ENCODE measurements at places on chromosomes 1 and 21.

- no peak for DNase-seq
Observed at GRCh38 chr1:7596126-7596965, 174.8 kb upstream of the VAMP3 start.

DNA sequence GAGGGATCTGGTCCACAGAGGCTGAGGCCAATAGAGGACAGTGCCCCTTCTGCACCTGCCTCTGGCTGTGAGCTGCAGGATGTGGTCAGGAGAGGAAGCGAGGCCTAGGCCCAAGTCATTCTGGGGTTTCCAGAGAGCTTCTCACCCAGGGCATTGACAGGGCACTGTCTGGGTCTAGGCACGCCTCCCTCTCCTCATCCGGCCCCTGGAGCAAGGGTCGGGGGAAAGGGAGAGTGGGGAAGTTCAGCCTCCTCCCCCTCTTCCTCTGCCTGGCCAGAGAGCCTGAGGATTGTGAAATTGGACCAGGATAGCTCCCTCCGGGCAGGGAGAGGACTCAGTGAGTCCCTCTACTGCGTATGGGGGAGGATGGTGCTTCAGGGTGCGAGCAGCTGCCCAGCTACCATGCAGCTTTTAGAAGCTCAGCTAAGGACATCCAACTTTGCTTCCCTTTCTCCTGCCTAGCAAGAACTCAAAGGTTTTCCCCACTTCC is 6.3 kb upstream of the INAVA start:
- no peak for DNase-seq

- DNase-seq = no peak
Observed at GRCh38 chr1:12604114-12604874, 13.7 kb downstream of the DHRS3 start.

GRCh38 chr1:215833941-215834729 is 267.0 kb downstream of the KCTD3 start:
- no peak for DNase-seq

DNA sequence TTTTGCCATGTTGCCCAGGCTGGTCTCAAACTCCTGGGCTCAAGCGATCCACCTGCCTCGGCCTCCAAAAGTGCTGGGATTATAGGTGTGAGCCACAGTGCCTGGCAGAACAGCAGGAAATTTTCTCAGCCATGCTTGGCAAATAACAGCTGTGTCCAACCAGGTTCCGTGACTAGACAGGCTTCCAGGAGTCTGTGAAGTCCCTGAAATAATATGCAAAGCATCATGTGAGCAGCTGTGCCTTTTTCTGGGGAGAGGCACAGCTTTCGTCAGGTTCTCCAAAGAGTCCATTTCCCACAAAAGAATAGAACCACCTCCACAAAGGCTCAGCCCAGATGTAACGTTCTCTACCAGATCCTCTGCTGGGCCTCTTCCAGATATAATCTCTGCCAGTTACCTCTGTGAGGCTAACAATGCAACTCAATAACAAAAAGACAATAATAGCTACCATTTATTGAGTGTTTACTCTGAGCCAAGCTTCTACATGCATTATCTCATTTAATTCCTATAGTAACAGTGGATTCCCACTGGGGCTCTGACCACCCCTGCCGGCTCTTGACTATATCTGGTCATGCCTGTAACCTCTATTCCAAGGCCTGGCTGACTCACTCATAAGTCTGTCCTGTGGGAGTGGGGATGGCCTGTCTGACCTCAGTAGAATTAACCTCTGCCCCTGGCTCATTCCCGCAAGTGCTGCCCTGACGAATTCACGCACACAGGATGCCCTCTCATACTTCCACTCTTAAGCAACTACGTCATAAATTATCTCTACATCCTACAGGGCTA is 4.0 kb upstream of the NKAIN1 start:
- DNase-seq = no peak

DNA sequence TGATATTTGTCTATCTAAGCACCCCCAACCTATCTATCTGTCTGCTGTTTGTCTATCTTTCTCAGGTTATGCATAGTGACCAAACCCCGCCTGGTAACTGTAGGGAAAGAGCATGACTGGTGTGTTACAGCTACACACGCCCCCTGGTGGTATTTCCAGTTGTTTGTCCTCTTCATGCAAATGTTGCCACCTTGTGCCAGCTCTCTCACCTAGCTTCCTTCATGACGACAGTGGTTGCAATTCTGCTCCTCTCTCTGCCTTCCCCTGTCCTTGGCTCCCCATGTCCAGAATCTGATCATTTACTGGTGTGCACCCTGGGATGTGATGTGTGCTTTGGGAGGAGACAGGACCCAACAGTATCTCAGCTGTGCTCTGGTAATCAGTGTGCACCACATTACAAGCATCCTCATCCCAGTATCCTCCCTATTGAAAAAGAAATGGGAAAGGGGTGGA is 8.1 kb upstream of the INKA2 start:
- DNase-seq = peak; percentile 57

DNA sequence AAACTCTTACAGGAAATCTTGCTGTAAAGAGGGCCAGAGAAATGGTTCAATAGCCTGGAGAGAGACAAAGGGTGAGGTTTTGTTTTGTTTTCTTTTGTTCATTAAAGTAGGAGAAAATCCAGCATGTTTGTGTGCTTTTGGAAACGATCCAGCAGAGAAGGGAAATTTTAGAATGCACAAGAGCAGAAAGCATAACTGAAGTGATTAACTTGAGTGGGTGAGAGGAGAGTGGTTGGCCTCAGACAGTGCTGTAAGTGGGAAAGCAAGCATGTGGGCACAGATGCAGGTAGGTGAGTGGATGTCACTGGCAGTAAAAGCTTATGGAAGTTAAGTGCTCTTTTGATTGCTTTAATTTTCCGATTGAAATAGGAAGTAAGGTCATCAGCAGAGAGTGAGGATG is 50.2 kb downstream of the EEIG2 start:
- DNase-seq = no peak

- no peak for DNase-seq
Observed at GRCh38 chr1:221392453-221392852, 349.4 kb downstream of the DUSP10 start.

DNA sequence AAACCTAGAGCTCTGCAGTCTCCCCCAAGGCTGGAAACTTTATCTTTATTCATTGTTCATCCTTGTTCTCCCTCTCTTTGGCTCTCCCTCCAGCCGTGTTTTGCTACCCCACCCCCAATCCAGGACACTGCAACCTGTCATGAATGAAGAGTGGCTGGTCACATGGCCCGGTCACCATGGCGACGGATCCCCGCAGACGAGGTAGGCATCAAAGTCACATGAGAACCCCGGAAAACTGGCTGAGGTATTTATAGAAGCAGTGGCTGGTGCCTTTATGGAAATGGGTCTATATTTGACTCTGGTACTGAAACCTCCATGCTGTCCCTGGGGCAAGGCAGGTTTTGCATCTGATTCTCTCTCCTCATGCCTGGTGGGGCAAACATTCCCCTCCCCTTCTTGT is 13.4 kb upstream of the SLC6A17 start:
- DNase-seq = peak; percentile 84

GRCh38 chr1:201421041-201421440 is 489 bp downstream of the TNNI1 start:
- DNase-seq = no peak

DNA sequence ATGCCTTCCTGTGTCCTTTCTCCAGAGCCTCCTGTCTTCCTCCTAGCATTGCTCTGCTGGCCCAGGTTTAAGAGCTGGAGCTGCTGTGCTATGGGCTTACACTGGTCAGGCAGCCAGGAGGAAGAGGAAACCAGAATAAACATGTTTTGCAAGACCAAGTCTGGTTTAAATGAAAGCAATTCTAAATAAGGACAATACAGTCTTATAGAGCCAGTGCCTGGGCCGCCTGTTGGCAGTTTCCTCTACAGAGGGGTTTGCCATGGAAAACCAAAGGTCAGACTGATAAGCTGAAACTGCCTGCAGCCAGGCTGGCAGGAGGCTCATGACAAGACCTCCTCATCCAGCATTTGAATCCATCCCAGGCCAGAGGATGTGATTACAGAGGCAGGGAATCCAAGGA is 92.9 kb upstream of the FGGY start:
- no peak for DNase-seq

DNA sequence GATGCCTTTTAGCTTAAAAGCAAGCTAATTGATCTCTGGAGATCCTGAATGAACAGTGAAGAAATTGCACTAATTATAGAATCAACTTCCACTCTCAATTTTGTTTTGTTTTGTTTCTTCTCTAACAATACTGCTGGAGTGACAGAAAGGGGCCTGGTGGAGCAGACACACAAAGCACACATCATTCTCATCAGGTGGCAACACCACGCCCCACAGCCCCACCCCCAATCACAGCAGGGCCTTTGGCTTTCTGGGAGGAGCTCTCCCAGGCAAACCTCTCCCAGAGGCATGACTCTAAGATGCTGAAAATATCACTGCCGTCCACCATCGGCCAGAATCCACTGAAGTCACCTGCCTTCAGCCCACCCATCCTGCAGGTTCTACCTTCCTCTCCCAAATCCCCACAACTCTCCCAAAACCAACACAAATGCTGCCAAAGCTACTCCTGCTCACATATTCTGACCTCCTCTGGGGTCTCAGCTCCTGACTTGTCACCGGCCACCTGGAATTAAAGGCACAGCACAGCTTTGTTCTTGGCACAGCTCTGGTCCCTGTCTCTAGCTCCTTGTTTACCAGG is 120.7 kb downstream of the GRIK3 start:
- DNase-seq = peak; percentile 58

- peak; percentile 84 for DNase-seq
Observed at GRCh38 chr1:180213401-180214170, 16.5 kb upstream of the LHX4 start.

- no peak for DNase-seq
Observed at GRCh38 chr1:156804572-156805243, 11.9 kb downstream of the SH2D2A start.

- DNase-seq = no peak
Observed at GRCh38 chr1:72285074-72285425, 2.7 kb upstream of the NEGR1 start.

GRCh38 chr1:218529646-218530300 is 184.6 kb downstream of the TGFB2 start:
- no peak for DNase-seq

DNA sequence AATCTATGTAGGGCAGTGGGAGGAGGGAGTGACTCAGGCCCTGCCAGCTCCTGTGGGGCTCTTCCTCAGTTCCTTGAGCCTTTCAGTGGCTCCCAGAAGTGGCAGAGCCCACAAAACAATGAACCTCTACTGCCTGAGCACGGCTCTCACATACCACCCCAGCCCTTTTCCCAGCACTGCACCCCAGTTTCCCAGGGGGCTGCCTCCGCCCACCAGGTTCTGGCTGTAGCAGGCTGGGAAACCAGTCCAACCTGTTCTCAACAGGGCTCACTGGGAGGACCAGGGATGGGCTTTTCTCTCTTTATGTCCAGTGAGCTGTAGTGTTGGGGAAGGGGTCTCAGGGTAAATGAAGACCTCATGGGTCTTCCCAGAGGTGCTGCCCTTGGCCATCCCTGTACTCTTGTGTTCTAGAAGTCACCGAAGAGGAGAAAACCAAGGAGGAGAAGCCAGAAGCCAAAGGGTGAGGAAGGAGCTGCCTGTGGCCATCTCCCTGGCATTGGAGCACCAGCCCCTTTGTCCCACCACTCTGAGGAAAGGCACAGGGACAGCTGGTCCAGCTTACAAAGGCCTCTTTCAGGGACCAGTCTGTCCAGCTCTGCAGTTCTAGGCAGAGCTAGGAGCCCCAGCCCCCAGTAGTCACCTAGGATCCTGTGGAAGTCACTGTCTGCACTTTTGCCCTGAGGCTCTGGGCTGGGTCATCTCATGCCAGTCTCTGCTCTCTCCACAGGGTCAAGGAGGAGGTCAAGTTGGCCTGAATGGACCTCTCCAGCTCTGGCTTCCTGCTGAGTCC is 3.5 kb downstream of the MARCKSL1 start:
- no peak for DNase-seq

DNA sequence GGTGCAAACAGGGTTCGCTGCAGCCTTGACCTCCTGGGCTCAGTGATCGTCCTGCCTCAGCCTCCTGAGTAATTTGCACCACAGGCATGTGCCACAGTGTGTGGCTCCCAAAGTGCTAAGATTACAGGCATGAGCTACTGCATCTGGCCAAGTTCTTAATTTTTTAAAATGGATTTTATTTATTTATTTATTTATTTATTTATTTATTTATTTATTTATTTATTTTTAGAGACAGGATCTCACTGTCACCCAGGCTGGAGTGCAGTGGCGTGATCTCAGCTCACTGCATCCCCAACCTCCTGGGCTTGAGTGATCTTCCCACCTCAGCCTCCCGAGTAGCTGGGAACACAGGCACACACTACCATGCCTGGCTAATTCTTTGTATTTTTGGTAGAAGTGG is 54.7 kb downstream of the KIF1B start:
- no peak for DNase-seq

GRCh38 chr1:33577663-33578062 is 105.2 kb downstream of the ZSCAN20 start:
- peak; percentile 19 for DNase-seq

GRCh38 chr1:2239013-2239370 is 10.9 kb downstream of the SKI start:
- DNase-seq = no peak

GRCh38 chr1:62746086-62746808 is 37.7 kb upstream of the ATG4C start:
- peak; percentile 23 for DNase-seq

All from iPS-NIHi11 (cell line).